ENCODE measurements at places on chromosomes 3 and 15.
A peak's percentile ranks its signal among the peaks of the same experiment; 100 is the strongest.

GRCh38 chr3:146640955-146641867 lies 36.1 kb upstream of the PLSCR5 start:
- DNase-seq: peak; percentile 55

GRCh38 chr3:140588558-140588957 lies 89.3 kb upstream of the TRIM42 start:
- no peak for DNase-seq

GRCh38 chr15:38168467-38169070 lies 84.1 kb upstream of the SPRED1 start:
- DNase-seq: no peak

GRCh38 chr15:41568350-41569017 lies 9.5 kb downstream of the TYRO3 start:
- no peak for DNase-seq

- DNase-seq: no peak
Observed at GRCh38 chr15:88448991-88449461, 18.2 kb downstream of the MRPL46 start.

DNA sequence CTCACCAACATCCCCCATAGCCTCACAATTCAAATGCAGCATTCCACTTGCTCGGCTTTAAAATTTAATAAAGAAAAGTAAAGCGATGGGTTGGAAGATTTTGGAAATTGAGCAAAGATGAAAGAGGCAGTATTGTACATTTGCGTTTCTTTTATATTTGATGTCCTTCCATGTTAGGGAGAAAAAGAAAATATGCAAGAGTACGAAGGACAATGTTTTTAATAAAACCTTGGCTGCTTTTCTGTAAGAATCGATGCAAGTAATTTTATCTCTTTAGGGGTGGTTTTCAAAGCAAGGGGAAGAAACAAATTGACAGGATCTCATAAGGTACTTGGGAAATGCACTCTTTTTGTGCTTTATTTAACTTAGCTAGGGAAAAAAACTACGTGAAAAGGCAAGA lies 61.8 kb upstream of the TSC22D2 start:
- no peak for DNase-seq

GRCh38 chr3:41000471-41000870 lies 198.8 kb upstream of the CTNNB1 start:
- peak; percentile 5 for DNase-seq

DNA sequence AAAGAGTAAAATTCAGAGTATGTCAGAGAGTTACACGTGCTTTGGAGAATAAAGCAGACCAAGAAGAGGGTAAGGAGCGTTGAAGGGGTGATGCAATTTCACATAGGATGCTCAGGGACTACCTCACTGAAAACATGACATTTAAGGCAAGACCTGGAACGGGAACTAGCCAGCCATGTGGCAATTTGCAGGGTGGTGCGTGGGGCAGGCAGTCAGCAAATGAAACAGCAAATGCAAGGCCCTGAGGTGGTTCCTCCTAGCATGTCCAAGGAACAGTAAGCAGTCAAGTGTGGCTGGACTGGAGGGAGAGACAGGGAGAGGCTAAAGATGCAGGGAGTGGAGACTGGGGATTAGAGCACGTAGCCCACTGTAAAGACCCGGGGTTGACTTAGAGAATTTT lies 146.1 kb upstream of the LPP start:
- DNase-seq: no peak
